Naive thymus-derived CD8-positive, alpha-beta T cell (primary cell): ENCODE measurements at places on chromosomes 1 and 21.

DNA sequence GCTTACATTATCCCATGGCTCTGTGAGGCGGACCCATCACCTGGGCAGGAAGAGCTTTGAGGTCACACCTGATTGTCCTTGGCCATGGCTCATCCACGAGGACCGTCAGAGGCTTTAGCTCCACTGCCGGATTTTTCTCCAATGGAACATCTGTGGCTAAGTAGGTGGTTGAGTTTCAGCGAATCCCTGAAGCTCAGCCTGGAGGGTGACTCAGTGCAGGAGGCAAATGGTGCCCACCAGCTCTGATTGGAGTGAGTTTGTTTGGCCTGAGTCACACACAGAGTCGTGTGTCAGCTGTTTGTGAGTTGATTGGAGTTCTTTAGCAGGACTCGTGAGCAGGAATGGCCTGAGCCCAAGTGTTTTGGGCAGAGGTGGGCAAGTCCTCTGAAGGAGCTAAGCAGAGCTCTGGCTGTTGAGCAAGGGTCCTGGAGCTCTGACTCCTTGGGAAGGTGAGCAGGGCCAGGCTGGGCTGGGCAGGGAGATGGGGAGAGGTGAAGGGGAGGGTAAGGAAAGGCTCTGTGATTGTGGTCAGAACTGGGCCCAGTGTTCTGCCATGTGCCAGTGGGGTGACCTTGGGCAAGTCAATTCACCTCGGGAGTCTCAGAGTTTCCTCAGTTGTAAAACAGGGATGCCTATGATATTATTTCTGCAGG lies 2.0 kb downstream of the SLC6A17 start:
- DNase-seq, result peak; percentile 32

DNA sequence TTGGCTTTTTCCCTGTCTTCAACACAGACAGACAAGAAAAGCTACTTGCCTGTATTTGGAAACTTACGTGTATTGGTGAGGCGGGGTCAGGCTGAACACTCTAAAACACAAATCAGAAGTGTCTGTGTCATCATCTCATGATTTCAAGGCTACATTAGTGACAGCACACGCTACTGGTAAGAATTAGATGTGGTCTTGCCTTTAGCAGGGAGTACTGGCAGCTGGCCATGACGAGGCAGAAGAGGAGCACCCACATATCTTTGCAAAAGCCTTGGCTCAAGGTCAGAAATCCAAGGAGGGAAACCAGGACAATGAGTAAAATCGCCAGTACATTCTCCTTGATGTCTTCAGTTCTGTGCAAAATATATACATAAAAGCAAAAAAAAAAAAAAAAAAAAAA lies 77.7 kb downstream of the PCNX2 start:
- no peak for DNase-seq

DNA sequence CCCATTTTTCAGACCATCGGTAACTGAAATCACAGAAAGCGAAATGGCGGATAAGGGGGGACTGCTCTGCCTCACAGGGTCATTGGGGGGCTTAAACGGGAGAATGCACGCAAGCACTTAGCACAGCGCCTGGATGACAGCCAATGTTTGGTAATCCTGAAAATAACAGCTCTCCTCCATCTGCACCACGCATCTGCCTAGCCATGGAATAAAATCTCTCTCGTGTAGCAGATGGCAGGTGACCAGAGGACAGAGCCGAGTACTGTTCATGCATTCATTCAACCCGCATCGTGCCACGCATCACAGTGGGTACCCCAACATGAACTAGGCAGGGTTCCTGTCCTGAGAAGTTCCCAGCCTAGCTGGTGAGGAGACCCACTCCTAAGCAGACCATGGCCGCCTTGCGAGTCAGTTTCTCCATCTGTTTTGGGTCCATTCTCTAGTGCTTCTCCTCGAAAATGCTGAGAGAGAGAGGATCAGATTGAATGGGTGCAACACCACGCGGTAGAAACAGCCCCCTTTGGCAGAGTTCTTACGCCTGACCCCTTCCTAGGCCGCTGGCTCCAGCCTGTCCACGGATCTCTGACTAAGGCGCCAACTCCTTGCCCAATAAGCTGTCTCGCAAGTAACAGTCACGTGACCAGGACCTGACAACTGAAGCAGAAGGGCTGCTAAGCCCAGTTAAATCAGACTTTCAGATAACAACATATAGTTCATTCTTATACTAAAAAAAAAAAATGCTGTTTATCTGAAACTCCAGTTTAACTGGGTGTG lies 7.3 kb downstream of the SLC1A7 start:
- no peak for DNase-seq

GRCh38 chr1:47388891-47389238 lies 27.2 kb upstream of the FOXE3 start:
- DNase-seq, result peak; percentile 8

DNA sequence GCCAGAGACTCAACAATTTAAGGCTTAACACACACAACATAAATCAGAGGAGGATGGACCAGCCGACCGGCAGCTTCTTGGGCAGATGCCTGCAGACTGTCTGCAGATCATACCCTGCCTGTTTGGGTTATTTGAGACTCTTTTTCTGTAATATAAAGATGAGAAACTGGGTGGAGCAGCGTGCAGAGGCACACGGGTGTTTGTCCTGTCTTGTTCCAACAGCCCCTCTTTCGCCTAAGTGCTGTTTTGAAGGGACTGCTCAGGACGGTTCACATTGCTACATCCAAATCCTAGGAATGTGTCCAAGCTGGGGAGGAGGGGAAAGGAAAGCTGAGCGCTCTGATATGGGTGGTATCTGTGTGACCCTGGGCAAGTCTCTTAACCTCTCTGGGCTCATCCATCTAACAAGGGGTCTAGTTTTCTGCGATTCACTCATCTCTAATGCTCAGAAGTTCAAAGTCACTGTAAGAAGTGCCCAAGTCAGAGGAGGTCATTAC lies 149.9 kb downstream of the CLIC6 start:
- DNase-seq, result no peak

DNA sequence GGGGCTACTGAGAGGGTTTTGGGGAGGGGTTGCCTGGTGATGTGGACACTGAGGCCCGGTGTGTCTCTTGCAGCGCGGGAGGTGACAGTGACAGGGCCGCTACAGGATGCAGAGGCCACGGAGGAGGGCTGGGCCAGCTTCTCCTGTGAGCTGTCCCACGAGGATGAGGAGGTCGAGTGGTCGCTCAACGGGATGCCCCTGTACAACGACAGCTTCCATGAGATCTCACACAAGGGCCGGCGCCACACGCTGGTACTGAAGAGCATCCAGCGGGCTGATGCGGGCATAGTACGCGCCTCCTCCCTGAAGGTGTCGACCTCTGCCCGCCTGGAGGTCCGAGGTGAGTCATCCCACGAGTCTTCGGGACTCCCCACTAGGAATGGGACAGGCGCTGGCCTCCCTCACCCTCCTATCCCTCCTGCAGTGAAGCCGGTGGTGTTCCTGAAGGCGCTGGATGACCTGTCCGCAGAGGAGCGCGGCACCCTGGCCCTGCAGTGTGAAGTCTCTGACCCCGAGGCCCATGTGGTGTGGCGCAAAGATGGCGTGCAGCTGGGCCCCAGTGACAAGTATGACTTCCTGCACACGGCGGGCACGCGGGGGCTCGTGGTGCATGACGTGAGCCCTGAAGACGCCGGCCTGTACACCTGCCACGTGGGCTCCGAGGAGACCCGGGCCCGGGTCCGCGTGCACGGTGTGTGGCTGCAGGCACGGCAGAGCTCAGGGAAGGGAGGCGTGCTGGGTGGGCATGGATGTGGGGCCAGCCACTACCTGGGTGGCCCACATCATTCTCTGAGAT lies 72.5 kb downstream of the OBSCN start:
- DNase-seq, result peak; percentile 59

DNA sequence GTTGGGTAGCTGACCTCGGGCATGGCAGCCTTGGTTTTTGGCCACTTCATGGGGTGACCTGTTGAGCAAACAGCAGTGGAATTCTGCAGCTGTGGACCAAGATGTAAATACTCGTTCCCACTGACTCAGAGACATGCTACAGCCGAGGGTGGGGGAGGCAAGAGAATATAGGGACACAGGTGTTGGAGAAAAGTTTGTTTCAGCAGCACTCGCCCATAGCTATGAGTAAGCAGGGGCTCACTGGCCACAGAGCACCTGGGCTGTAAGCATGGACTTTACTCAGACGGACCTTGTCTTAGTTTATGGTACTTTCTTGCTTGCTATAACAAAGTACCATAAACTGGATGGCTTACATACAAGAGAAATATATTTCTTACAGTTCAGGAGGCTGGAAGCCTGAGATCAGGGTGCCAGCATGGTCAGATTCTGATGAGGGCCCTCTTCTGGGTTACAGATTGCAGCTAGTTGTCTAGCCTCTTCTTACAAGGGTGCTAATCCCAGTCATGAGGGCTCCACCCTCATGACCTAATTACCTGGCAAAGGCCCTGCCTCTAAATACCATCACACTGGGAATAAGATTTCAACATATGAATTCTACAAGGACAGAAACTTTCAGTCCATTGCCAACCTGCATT lies 437.2 kb upstream of the DAB1 start:
- no peak for DNase-seq

DNA sequence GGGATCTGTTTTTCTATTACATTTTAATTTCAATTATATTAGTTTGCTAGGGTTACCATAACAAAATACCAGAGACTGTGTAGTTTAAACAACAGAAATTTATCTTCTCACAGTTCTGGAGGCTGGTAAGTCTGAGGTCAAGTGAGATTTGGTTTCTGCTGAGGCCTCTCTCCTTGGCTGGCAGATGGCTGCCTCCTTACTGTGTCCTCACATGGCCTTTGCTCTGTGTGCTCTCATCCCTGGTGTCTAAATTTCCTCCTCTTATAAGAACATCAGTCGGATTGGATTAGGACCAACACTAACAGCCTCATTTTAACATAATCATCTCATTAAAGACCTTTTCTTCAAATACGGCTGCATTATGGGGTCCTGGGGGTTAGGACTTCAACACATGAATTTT lies 195.2 kb upstream of the CHODL start:
- DNase-seq, result no peak

DNA sequence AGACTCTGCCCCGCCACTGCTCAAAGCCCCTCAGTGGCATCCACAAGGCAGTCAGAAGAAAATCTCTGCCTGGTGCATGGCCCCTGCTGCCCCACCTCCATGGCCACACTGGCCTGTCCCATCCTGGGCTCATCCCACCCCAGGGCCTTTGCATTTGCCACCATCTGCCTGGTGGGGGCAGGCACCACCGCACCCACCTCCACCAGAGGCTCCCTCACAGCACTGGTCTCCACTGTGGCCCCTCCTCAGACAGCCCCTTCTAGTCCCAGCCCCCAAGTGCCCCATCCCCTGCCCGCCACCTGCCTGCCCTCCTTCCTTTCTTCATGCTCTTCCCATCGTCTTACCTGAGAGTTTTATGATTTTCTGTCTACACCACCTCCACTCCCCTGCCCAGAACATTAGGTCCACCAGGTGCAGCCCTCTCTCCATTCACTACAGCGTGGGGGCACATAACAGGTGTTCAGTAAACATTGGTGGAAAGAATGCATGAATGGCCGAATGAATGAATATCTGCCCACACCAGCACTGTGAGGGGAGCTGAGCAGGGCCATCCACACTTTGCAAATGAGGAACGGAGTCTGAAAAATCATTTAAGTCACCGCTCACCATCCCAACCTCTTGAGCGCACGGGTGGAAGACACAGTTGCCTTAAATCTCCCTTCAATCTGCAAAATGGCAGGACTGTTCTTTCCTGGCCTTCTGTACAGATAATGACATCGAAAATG lies 2.1 kb downstream of the PRDM15 start:
- no peak for DNase-seq
